Right renal pelvis (tissue), 4 donors: ENCODE measurements at places on chromosomes 5 and 9. TPM values are rescaled to one million over a fixed set of nuclear protein-coding genes. Genes with fewer than 3 reads are reported as not detected.

DNA sequence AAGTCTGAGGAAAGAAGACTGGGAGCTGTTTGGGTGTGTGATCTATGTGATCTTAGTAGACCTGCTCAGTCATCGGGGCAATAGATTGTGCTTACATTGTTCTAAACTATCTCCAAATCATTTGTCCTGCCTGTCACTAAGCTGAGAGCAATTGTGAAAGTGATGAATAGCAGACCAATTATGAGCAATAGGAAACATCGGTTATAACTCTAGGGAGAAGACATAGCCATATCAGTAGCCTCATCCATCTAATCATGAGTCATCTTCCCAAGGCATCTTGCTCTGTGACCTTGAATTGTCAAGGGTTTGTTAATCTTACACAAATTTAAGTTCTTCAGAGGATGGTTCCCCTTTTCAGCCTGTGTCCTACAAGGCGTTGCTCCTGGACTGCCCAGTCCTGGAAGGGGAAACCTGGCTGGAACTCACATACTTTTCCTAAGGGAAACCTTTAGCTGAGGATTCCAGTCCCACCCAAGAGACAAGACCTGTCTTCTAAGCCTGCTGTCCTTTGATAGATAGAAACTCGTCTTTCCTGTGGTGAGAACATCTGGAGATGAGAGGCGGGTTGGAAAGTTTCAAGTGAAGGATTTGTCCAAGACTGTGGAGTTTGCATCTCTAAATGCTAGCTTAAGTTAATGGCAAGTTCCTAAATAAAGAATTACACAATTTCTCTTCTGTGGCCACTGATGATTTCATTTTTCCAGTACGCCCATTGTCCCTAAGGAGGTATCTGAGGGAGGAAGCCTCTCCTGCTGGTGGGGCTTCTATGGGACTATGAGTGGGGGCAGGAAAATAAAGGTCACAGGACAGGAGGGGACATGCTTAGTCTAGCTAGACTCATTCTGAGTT lies 53.9 kb upstream of the TRIM32 start:
- no peak for DNase-seq

DNA sequence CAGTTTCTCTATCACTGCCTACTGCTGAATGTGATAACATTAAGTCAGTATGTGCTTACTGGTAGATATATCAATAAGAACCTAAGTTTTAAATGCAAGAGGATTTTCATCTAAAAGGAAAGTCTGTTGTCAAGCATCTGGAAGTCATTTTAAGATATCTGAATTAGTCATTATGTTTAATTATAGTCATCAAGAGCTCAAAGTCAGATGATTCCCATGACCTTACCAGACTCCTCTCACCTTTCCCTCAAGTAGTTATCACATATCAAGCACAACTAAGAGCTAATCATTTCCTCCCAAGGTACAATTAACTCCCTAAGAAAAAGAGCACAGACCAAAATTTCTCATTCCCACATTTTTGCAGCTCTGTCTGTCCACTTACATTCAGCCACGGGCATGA lies 45.5 kb downstream of the PUM3 start:
- no peak for DNase-seq

GRCh38 chr5:96067251-96067650 lies 105.6 kb upstream of the ELL2 start:
- no peak for DNase-seq

- no peak for DNase-seq
Measured at GRCh38 chr5:23991406-23991805, 484.0 kb downstream of the PRDM9 start.

- no peak for DNase-seq
Measured at GRCh38 chr5:80468131-80468530, 19.8 kb upstream of the FAM151B start.

DNA sequence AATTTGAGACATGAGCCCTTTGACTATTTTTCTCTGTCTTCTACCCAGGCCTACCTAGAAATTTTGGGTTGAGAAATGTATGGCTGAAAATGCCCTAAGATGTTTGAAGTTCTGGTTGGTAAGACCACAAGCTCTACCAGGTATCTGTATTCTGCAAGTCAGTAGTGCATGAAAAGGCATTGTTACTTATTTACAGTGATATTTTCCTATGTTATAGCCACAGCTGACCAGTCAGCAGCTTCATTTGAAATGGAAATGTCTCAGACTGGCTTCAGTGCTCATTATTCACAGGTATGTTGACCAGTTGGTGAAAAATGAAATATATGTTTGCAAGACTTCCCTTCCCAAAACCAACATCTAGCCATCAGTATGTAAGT lies 91.9 kb upstream of the ITGA2 start:
- no peak for DNase-seq

- DNase-seq: no peak
Measured at GRCh38 chr9:131203431-131204218, 72.7 kb downstream of the FAM78A start.

- DNase-seq: no peak
Measured at GRCh38 chr9:18805386-18805785, 227.6 kb downstream of the SAXO1 start.

DNA sequence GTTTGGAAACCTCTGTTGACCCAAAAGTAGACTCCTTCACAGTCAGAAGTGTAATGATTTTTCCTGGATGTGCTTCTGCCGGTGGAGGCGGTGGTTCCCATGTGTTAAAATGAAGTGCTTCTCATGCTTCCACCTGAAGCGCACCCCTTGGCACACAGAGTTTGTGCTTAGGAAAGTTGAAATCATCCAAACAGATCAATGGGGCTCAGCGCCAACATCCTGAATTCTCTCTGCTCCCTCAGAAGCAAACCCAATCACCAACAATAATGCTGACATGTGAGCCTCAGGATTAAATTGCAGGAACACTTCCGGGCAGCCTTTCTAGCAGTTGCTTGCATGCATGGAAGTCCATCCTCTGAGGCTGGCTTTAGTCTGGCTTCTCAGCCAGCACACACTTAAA lies 71.0 kb downstream of the MED10 start:
- DNase-seq: no peak

TAS2R1 gene
- not detected for polyA plus RNA-seq

PCDHGB5 gene
- 9.7 TPM for polyA plus RNA-seq
